ENCODE measurements at places on chromosomes 12 and 14.

- peak; percentile 83 for DNase-seq
Measured at GRCh38 chr14:61620130-61620946, 75.0 kb upstream of the HIF1A start.

- no peak for DNase-seq
Measured at GRCh38 chr12:99983456-99984258, 1.1 kb downstream of the ANKS1B start.

GRCh38 chr14:77270361-77271112 is 469 bp downstream of the NGB start:
- DNase-seq, result no peak

- DNase-seq, result no peak
Measured at GRCh38 chr12:121678716-121679300, 9.4 kb upstream of the MORN3 start.

DNA sequence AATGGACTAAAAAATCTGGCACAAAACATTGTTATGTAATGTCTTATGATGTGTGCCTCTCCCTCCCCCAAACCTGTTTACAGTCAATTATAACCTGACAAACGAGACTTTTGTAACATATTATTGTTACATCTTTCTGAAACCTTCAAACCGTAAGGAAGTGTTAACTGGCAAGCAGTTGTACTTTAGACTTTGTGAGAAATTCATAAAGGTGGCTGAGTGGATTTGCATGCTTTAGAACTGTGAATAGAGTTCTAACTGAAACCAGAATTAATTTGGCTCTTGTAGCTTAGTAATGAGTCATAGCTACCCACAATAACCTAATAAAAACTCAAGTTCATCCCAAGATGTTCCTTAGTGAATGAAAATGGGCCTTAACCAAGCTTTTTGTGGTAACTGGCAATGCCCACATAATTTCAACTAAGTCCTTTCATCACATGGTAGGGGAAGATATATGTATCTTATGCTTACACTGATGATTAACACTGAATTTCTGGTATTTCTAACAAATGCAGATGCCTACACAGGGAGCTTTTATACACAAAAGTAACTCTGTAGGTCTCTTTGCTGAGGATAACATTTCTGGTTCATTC is 29.7 kb downstream of the RAD9B start:
- DNase-seq, result peak; percentile 46

- no peak for DNase-seq
Measured at GRCh38 chr12:126182619-126183236, 1117.5 kb downstream of the AACS start.

GRCh38 chr12:510071-510825 is 50.5 kb downstream of the B4GALNT3 start:
- no peak for DNase-seq

DNA sequence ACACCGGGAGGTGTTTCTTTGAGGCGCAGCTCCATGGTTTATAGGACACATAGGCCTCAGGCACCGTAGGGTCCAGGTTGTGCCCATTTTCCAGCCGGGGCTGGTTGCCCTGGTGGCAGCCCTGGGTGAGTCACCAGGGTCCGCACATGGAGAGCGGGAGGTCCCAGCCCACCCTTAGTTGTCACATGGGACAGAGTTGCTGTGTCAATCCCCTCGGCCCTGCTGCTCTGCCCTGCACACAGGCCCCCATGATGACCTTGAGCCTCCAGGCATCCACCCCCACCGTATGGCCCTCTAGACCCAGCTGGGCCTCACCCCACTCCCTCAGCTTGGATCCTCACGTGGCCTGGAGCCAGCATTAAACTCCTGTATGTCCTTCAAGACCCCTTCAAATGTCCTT is 7.7 kb downstream of the TRMT61A start:
- DNase-seq, result no peak

GRCh38 chr12:92529944-92530343 is 172.8 kb upstream of the PLEKHG7 start:
- no peak for DNase-seq

DNA sequence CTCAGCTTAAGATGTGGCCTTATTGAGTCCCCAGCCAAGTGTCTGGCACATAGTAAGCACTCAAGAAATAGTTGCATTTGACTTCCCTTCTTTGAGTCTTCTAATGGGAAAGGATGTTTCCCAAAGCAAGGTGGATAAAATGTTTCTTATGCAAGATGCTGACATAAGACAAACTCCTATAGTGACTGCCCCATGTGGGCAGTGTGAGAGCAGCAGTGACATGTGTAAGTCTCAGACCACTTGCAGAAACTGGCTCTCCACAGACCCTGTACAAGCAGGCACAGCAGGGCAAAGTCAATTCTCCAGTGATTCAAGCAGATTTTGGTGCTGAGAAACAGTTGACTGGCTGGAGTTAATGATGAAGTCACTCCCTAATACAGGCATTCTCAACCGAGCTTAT is 255.3 kb downstream of the ANO2 start:
- DNase-seq, result no peak

- no peak for DNase-seq
Measured at GRCh38 chr12:122827258-122827657, 8.0 kb upstream of the HIP1R start.

GRCh38 chr14:70595443-70596185 is 4.8 kb downstream of the MED6 start:
- DNase-seq, result no peak

GRCh38 chr14:93712838-93713724 is 75.2 kb downstream of the PRIMA1 start:
- no peak for DNase-seq

DNA sequence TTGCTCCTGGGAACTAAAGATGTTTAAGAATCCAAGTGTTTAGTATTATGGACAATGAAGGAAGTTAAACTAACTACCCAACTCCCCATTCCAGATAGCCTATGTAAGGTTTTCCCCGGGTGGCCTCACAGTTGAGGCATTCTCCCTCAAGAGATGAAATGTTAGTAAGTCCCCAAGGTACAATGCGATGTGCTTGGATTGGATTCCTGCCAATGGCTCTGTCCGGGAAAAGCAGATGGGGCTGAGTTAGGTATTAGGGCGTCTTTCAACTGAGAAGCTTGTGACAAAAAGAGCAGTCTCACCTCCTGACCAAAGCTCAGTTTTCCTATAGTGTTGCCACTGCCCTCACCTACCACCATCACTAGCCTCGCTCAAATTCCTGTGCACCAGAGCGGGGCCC is 64.8 kb upstream of the E2F7 start:
- no peak for DNase-seq

GRCh38 chr12:131122631-131123030 is 168.9 kb downstream of the ADGRD1 start:
- DNase-seq, result no peak

DNA sequence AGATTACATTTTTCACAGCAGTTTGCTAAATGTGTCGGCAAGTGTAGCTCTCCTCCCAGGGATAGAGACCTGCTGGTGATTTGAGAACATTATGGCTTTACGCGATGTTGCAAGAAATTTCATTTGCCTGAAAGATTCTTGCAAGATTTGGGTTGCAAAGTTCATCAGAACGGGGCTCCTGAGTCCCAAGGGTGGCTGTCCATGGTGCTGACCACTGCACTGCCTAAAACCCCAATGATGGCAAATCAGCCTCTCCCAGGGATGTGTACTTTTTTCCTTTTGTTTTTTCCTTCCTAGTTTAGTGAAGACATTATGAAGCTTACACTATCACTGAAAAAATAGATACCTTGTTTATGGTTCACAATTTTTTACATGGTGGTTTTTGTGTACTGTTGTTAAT is 85.4 kb downstream of the WSCD2 start:
- no peak for DNase-seq

DNA sequence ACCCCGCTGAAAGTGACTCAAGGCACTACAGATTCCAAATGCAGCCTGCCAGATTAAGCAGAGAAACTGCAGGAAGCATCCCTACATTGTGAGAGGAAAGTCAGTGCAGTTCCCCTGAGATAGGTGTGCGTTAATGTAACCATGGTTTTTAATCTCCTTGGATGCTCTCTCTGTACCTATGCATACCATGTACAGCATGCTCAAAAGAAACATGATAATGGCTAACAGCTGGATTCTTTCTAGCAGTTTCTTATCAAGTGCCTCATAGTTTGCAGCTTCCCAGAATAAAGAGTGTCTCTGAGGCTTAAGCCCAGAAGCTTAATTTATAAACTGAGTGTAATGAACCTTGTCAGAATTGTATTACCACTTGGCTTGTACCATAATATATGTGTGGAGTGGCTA is 17.1 kb upstream of the MDM1 start:
- no peak for DNase-seq

DNA sequence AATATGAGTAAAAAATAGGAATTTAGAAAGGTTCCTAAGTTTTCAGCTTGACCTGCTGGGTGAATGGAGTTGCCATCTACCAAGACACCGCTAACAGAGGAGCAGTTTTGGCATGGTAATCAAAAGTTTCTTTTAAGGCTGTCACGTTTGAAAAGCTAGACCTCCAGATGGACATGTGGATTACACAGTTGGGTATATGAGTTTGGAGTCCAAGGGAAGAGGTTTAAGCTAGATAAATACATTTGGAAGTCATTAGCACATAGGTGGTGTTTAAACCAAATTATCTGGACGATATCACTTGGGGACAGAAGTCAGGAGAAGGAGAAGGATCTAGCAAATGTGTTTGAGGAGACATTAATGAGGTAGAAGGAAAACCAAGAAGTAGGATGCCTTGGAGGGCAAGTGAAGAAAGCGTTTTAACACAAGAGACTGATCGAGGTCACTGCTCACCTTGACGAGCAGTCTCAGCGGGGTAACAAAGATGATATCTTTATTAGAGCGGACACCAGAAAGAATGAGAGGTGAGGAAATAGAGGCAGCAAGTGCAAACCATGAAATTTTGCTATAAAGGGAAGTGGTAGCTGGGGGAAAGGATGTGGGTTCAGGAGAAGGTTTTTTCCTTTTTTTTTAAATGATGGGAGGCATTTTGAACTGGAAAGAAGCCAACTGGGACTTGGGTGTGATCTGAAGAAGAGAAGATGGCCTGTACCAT is 17.6 kb downstream of the PNP start:
- DNase-seq, result no peak

DNA sequence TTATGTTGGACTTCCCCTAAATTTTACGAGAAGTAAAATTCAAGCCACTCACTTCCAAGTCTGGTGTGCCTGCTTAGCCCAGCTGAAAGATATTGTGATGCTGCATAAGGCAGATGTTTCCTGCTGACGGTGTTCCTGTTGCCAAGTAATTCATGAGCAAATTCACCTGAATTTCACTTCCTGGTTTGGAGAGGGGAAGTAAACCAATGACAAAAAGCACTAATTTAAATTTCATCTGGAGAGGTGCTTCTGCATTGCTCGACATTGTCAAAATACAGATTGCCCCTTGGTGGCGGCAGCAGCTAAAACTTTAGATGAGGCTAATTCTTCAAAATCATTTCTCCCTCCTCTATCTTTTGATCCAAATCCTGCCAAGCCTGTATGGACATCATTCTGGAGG is 281.1 kb downstream of the AACS start:
- DNase-seq, result no peak

GRCh38 chr14:96198430-96199130 is 6.1 kb upstream of the BDKRB2 start:
- no peak for DNase-seq

- DNase-seq, result no peak
Measured at GRCh38 chr12:24797901-24798300, 151.0 kb downstream of the BCAT1 start.

- DNase-seq, result no peak
Measured at GRCh38 chr14:41022932-41023331, 583.7 kb upstream of the LRFN5 start.
